Right ventricle myocardium inferior (tissue), 1 donor: ENCODE measurements at places on chromosomes 3 and 15.

- no peak for DNase-seq
Observed at GRCh38 chr3:4972652-4973643, 6.3 kb upstream of the BHLHE40 start.

DNA sequence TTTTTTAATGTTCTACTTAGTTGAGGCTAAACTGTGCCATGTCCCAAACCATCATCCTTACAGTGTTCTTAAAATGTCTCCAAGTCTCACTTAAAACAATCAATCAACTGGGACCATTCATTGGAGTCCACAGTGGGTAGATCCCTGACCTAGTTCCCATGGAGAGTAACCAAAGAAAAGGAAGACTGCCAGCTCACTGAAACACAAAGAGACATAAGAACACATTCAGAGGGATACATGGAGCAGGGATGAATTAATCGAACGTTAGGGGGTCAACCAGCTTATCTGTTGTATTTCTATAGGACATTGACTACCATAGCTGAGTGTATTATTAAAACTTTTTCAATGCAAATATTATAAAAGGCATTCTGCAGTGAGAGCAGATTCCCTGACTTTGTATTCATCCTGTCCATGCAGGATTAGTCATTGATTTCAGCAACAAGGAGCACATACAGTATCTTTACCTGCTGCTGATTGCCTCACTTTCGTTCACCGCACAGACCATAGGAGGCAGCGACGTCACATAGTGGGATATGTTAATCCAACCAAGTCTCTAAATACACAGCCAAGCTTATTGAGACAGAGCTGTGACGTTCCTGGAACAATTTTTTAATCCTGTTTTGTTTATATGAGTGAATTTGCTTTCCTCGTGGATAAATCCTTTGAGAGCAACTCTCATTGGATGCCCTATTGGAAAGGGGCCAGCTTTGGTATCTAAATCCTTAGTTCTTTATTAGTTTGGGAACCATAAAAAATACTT is 364.9 kb upstream of the RBMS3 start:
- DNase-seq, result no peak

DNA sequence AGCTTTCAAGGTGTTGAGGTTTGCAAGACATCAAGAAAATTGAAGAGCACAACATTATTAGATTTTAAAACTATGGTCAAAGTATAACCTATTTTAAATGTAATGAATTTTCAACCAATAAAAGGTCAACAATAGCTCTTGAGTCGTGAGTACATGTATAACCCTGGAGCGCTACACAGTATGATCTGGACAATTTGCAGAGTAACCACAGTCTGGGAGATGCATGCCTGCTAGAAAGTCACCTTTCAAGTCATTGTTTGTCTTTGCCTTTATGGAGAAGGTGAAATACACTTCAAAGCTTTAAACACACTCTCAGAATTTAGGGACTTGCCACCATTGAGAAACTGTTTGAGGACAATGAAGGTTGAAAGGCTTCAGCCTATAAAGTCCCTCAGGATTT is 112.6 kb upstream of the ALCAM start:
- DNase-seq, result no peak

DNA sequence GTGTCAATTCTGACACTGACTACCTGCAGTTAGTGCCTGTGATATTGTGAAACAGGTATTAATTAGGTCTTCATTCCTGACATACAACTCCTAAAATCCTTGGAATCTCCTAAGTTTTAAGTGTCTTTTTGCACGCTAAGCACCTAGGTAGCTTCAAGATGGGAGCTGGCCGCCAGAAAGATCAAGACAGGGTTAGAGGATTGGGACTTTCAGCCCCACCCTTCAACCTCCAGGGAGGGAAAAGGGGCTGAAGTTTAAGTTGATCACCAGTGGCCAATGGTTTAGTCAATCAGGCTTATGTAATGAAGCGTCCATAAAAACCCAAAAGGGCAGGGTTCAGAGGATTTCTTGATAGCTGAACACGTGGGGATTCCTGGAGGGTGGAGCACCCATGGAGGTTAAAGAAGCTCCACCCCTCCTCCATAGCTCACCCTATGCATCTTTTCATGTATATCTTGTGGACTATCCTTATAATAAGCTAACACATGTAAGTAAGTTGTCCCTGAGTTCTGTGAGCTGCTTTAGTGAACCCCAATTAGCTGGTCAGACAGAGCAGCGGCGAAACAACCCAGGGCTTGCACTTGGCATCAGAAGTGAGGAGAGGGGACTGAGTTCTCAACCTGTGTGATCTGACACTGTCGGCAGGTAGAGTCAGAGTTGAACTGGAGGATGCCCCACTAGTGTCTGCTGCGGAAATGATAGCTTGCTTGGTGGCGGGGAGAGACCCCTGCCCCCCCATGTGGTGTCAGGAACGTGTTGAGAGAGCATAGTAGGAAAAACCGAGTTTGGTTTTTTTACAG is 12.8 kb upstream of the SRP14 start:
- no peak for DNase-seq

DNA sequence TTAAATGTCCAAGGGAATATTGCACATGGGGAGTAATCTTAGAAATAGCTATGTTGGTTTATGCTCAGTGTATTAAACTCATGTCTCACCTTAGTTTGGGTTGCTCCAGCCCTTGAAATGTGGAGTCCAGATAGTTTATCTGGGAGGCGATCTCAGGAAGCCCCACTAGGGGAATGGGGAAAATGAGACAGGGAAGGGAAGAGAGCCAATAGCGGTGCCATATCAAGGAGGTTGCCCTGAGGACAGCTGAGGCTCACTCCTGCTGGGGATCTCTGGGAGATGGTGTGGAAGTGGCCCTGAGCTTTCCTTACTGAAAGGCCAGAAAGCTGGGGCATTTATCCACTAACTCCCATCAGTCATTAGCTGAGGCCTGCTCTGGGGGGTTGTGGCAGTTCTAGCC is 43.3 kb upstream of the POLR2M start:
- DNase-seq, result no peak

DNA sequence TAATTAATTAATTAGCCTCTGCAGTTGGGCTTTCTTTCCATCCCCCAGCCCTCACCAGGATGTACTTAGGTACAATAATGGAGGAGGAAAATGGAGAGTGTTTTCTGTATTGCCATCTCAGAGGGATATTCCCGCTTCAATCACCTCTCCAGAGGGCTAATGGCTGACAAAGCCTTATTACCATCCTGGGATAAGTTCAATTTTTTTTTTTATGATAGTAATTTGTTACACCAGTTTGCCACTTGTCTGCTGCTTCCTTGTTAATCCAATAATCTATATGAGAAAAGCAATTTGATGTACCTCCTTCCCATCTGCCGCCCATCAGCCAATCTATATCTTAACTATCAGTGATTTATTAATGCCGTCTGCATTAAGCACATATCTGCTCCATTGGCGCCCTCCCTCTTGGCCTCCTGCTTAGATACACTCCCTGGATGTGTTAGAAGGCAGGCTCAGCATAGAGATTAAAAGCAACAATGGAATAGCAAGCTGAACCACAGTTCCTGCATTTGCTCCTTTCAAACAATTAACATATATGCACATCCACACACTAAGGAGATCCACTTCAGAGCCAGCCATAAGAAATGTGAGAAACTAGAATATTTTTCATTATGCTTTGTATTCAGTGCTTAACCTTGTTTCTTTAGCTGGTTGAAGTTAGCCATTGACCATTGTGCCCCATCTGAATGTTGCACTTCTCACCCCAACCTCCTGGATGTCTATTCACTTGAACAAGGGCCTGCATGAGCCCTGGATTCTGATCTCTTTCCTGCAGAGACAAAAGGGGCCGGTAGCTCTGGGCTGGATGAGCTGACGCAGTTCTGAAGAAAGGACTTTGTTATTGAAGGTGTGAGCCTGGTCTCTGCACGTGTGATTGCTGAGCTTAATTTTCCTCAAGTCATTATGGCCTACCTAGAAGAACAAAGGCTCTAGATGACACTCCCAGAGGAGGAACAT is 237.3 kb upstream of the GAP43 start:
- no peak for DNase-seq

GRCh38 chr15:49492830-49493229 is 69.8 kb downstream of the FGF7 start:
- no peak for DNase-seq

- peak; percentile 61 for DNase-seq
Observed at GRCh38 chr15:47184003-47184907, 533.0 kb upstream of the SEMA6D start.
